ENCODE measurements at places on chromosomes 5 and 9. TPM values are rescaled to one million over a fixed set of nuclear protein-coding genes. Genes with fewer than 3 reads are reported as not detected.

The SLC4A9 gene
- not detected for total RNA-seq

The CDC25C gene
- total RNA-seq, result 2.2 TPM

The PTGES gene
- 50.8 TPM for total RNA-seq

The GLRA1 gene
- total RNA-seq, result not detected

The PCDHGB3 gene
- total RNA-seq, result 11.8 TPM

Measured in umbilical cord (tissue), 2 donors.